ENCODE measurements at places on chromosomes 3 and 15.

- no peak for DNase-seq
Measured at GRCh38 chr3:129313415-129313664, 34.7 kb downstream of the HMCES start.

GRCh38 chr3:27578032-27578431 is 93.8 kb upstream of the SLC4A7 start:
- DNase-seq, result no peak

- no peak for DNase-seq
Measured at GRCh38 chr15:58467121-58467721, 35.4 kb downstream of the LIPC start.

GRCh38 chr15:80619680-80620079 is 75.4 kb upstream of the ABHD17C start:
- no peak for DNase-seq

- DNase-seq, result no peak
Measured at GRCh38 chr3:125163739-125164601, 48.6 kb downstream of the SLC12A8 start.

GRCh38 chr3:164620423-164620822 is 457.9 kb downstream of the SI start:
- no peak for DNase-seq

GRCh38 chr3:126491221-126492013 is 15.7 kb upstream of the ZXDC start:
- no peak for DNase-seq

DNA sequence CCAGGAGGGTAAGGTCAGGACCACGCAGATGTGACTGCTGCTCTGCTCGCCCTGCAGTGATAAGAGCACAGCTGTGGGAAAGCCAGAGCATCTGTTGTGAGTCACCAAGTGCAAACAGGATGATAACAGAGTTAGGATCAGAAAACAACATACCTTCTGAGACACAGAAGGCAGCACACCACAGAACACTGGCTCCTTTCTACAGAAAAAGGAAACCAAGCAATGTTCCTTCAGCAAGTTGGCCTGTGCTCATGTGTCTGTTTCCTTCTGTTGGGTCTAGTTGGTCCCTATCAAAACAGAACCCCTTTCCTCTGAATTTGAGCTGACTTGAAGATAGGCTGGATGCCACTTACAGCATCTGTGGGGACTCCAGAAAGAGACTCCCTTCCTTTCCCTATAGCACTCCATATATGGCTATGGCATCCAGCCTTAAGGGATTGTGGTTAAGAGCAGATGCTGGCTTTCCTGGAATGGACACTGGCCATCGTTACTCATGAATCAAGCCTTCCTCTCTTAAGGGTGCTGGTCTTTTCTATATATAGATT is 440.7 kb upstream of the THBS1 start:
- DNase-seq, result peak; percentile 70

DNA sequence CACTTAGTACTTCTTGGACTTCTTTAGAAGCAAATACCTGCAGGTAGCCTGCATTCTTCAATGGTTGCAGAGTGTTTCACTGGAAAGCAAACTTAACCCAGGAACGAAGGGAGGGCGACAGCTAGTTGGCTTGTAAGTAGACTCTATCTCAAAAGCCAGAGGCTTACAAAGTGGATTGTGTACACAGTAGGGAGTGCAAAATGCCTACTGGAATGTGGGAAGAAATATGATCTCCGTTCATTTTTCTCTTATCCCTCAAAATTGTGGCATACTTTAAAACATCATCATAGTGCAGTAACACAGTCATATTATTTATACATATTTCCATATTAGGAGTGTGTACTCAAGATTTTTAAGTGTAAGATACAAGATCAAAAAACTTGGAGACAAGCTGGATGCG is 155.7 kb downstream of the LIPC start:
- no peak for DNase-seq

GRCh38 chr15:31255732-31256377 is 70.8 kb upstream of the KLF13 start:
- no peak for DNase-seq

DNA sequence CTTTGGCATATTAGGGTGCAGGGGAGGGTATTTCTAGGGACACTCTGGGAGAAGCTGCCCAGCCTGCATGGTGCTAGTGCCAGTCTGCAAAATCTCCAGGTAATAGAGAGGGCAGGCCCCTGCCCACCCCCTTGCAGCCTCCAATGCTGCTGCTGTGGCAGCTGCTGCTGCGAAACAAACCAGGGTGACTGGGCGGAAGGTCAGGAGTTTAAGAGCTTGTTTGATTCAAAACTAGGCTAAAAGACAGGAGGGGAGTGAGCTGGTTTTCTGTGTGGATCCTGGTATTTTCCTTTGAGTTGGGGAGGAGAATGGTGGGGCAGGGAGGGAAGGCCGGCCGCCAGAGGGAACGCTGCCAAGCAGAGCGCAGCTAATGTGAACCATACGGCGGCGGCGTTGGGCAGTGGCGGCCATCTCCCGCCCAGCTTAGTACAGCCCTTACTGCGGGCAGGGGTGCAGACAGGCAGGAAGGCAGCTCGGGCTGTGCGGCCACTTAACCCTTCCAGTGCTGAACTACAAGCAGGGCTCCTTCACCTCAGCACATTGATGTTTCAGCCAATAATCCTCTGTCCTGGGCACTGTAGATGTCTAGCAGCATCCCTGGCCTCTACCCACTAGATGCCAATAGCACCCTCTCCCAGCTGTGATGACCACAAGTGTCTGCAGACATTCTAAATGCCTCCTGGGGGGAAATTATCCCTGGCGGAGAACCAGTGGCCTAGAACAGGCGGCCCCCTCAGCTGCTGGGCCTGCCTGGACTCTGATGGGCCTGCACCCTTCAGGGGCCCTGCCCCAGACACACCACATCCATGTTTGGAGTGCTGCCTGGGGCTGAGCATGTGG is 125.7 kb downstream of the EEFSEC start:
- peak; percentile 53 for DNase-seq

DNA sequence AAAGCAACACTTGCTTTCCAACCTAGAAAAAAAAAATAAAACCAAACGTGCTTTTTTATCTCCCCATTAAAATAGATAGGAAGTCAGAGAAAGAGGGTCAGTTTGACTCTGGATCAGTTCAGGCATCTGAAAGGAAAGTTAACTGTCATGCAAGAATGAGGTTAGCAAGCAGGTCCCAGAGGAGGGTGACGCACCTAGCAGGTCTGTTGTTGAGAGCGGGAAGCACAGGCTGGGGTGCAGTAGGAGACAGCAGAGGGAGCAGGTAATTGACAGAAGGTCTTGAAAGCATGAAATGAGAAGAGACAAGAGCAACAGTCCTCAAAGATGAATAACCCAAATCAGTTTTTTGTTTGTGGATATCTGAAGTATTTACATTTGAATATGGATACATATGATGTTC is 82.5 kb downstream of the ANO10 start:
- peak; percentile 22 for DNase-seq
